HT1080 (cell line): ENCODE measurements at places on chromosomes 7 and 10. TPM values are rescaled to one million over a fixed set of nuclear protein-coding genes. Genes with fewer than 3 reads are reported as not detected.
A peak's percentile ranks its signal among the peaks of the same experiment; 100 is the strongest.

- DNase-seq: no peak
Observed at GRCh38 chr10:50470345-50470744, 153.4 kb downstream of the SGMS1 start.

Gene FAM20C
- 24.0 and 31.3 TPM in 2 replicates for total RNA-seq

Gene MASTL
- total RNA-seq: 24.2 and 29.0 TPM in 2 replicates

Gene TLX1
- total RNA-seq: not detected in 2 replicates

Gene PRSS37
- total RNA-seq: not detected in 2 replicates

DNA sequence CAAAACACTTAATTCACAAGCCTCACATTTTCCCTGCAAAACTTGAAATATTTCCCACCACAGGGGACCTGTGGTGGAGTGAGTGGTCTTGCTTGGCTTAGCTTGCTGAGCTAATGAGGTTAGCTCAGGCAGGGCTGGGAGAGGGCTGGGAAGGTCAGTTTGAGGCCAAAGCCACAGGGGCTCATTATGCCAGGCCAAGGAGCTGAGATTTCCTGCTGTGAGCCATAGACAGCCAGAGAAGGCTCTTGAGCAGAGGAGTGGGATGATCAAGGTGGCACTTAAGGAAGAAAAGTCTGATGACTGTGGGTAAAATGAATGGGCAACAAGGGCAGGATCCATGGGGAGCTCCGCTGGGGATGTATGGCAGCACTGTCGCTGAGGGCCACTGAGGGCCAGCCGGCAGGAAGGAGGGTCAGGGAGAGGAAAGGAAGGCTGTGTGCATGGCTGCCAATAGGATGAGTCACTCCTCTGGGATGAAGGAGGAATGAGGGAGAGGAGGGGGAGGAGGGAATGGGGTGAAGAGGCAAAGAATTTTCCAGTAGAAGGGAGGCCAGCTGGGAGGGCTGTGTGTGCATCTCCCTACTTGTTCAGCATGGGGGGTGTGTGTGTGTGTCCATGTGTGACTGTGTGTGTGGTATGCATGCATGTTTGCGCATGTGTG lies 18.7 kb upstream of the ZNF488 start:
- peak; percentile 96 for DNase-seq

DNA sequence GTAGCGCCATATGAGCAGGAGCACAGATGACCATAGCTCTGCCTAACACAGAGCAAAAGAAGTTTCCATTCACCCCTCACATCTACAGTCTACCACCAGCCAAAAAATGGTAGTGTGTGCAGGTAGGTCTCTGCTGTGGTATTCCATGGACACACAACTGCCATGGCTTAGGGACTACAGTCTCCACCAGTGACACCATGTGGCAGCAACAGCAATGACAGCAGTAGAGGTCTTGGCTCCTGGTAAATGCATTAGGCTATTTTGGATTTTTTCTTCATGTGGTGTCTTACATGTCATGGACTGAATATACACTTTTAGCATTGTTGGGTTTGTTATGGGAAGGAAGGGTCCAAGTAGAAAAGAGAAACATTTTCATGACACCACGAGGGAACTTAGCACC lies 70.1 kb upstream of the CABCOCO1 start:
- DNase-seq: peak; percentile 16

DNA sequence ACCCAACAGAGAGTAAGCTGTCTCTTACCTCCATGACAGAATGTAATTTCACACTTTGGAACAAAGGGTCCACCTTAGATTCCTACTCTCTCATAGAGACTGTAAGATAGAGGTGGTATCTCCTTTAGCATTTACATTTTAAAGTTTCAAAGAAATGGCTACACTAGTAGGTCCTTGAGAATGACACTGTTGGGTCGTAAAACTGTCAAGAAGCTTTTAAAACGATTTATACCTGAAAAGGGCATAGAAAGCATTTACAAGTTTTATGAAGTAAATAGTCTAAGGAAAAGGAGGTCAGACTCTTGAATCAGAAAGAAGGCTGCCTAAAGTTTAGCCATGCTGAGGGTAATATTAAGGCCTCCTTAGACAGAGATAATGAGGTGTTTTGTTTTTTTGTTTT lies 1212.4 kb upstream of the PHF14 start:
- no peak for DNase-seq

GRCh38 chr10:94361171-94361794 lies 1.5 kb downstream of the NOC3L start:
- DNase-seq: peak; percentile 21

GRCh38 chr7:126462405-126462804 lies 790.3 kb downstream of the GRM8 start:
- no peak for DNase-seq

- no peak for DNase-seq
Observed at GRCh38 chr10:131146790-131147189, 164.7 kb downstream of the TCERG1L start.

Gene CALML5
- total RNA-seq: 1.4 TPM in 1 of 2 replicates, not detected in the other

Gene STEAP2
- total RNA-seq: 6.7 and 8.6 TPM in 2 replicates

DNA sequence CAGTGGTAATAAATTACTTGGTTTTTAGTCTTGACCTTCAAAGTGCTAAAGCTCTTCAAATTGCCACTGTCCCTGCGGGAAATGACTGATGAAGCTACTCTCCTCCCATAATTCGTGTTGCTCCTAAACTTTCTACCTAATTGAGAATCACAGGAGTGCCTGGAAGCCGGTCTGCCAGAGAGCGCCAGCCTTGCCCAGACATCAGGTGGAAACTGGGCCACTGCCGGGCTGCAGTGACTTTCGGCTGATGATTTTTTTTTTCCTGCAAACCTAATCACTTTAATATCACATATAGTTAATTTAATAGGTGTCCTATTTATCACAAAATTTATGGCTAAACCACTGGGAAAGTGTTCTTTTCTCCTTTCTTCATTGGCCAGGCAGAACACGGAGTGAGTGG lies 59.6 kb upstream of the UBE3C start:
- no peak for DNase-seq

DNA sequence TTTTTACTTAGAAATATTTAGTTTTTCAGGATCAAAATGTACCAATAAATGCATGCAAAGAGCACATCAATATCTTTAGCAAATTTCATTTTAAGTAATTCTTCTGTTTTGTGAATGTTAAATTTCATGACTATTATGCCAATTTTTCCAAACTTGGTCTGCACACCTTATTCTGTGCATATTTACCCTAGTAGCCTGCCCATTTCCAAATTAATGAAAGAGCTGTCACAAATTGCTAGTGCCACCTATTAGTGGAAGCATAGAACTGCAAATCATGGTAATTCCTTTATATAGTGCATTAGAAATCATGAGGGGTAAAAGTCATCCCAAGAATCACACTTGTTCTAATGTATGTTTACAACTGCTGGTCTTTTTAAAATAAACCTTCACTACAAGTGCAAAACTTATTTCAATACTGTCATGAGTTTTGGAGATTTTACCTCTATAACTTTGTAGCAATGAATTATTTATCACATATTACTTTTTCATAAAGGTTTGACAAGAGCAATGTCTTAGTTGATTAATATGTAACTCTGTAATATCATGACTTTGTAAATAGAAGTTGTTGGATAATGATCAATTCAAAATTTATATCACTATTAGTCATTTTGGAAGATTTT lies 5.7 kb downstream of the SEMA3A start:
- no peak for DNase-seq

GRCh38 chr10:71675295-71675970 lies 44.1 kb downstream of the C10orf105 start:
- DNase-seq: no peak

DNA sequence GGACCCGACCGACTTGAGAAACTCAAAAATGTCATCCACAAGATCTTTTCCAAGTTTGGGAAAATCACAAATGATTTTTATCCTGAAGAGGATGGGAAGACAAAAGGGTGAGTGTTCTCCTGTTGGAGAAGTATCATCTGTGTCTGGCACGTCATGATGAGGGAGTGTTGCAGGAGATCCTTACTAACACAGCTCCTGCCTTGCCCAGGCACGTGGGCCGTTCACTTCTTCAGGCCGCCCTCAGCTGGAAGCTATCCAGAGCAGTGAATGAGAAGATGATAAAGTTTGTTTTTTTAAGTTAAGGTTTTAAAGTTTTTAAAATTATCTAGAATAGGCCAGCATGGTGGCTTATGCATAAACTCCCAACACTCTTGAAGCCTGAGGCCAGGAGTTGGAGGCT lies 6.2 kb downstream of the EIF3B start:
- DNase-seq: no peak

DNA sequence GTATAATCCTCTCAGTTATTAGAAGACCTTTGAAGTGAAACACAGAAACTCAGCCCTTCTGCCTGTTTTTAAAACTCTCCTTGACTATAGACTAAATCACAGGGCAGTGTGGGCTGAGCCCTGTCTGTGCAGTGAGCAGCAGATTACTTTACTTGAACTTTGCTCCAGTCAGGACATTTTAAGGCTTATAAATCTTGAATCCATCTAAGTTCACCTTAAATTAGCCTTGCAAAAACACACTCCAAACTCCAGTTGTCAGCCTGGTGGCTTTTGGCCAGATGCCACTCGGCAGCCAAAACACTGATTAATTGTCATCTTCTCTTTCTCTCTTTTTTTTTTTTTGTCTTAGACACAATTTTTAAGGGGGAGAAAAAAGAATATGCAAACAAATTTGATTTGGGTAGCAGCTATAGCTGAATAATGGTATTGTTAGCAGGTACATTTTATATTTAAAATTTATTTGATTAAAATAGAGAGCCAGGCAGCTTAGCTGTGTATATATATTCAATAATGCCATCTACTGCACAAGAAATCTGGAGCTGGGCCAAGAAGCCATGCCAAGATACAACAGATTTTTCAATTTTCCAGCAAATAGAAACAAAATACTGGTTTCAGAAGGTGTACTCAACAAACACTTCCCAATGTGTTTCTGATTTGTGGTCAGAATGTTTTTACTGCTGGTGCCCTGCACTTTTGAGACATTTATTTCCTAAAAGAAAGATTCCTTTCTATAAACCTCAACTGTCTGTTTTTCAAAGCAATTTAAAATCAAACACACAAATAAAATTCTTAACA lies 247.7 kb downstream of the TFEC start:
- DNase-seq: no peak

GRCh38 chr10:116526219-116526618 lies 19.5 kb upstream of the PNLIP start:
- no peak for DNase-seq

DNA sequence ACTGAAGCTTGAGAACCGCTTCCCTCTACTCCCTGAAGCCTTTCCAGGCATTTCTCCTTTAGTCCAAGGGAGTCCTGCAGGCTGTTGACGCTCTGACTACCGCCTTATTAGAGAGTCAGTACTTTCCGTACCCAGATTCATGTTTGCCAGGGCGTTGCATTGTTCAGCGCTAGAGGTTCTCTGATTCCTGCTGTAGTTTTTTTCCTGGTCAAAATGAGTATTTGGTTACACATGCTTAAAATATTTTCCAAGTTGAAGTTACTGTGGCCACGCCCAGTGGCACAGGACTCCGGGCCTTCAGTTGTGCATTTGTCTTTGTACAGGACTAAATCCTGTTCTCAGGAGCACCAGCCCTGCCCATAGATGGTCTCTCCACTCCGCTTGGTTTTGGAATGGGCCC lies 7.9 kb downstream of the MTURN start:
- DNase-seq: peak; percentile 48

GRCh38 chr7:31466036-31466435 lies 47.9 kb upstream of the ITPRID1 start:
- DNase-seq: no peak

DNA sequence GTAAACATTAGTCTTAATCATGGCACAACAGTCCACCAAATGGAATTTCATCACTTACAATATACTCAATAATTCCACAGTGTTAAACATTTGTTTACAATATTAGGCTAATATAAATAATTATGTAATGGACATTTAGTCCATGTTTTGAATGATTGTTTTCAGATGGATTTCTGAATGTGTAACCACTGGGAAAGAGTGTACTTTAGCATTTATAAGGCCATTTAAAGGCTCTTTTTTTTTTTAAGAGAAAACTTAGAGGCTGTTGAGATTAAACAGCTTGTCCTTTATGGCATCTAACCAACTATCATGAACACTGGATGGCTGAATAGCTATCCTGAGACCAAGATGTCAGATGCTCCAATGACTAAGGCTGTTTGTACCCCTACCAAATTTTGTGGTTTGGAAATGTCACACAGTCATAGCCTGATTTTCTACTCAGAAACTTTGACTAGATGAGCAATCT lies 248.3 kb upstream of the GLI3 start:
- DNase-seq: no peak

Gene AP5Z1
- 21.0 and 28.4 TPM in 2 replicates for total RNA-seq

Gene BAMBI
- 3.9 and 5.2 TPM in 2 replicates for total RNA-seq

Gene PTPN12
- total RNA-seq: 25.8 and 38.4 TPM in 2 replicates

Gene VAX1
- total RNA-seq: not detected in 2 replicates

Gene EVX1
- total RNA-seq: not detected in 2 replicates

DNA sequence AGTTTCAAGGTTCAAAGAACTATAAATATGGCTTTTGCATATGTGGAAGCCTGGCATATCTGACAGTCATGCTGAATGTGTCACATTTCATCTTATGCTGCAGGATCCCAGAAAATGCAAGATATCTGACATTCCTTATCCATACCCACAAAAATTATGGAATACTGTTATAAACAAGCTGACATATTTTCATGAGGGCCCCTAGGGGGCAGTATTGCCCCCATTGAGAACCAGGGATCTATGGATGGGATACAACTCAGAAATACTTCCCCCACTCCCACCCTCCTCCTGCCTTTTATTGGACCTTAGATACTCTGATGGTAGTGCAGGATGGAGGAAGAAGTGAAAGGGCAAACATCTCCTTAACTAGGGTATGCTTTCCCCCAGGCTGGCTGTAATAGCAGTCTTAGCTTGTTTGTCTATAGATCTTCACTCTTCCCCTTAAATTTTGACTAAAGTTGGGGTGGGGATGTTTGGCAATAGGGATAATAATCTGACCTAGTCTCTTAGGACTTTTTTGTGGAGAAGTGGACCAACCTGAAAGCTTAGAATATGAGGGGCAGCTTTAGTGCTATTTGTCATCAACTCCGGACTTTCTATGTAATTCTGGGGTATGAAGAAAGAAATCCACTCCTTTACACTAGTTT lies 3.5 kb upstream of the GNGT1 start:
- peak; percentile 27 for DNase-seq

Gene JAKMIP3
- total RNA-seq: 0.03 TPM in 2 replicates

Gene CYP3A7
- total RNA-seq: 0.32 and 0.50 TPM in 2 replicates

GRCh38 chr7:96495751-96496216 lies 173.9 kb upstream of the SLC25A13 start:
- DNase-seq: no peak

DNA sequence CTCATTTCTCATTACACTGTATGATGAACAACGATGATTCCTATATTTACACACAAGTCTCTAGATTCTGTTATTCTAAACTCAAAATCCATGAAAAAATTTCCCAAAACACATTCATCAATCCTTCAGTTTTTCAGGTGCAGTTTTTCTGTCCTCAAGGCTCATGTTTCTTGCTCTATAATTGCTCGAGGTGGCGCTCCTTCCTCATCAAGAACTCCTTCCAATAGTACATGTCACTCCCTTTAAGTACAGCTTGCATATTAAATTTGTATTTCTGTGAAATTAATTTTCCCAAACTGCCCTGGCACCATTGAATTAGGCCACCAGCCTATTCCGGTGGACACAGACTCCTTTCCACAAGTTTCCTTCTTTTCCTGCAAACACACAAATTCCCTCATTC lies 188.7 kb upstream of the MINDY3 start:
- peak; percentile 10 for DNase-seq

- DNase-seq: no peak
Observed at GRCh38 chr7:154171422-154171821, 119.2 kb downstream of the DPP6 start.

Gene SFXN4
- 30.4 and 36.7 TPM in 2 replicates for total RNA-seq

Gene KCNK18
- not detected in 2 replicates for total RNA-seq

- DNase-seq: no peak
Observed at GRCh38 chr10:90195288-90195840, 494.0 kb downstream of the KIF20B start.
